Stimulated activated CD8-positive, alpha-beta memory T cell treated with anti-CD3 and anti-CD28 coated beads, Interleukin-4, amount 100 ng/mL, for 1 hour (primary cell): ENCODE measurements at places on chromosomes 11 and 22.

DNA sequence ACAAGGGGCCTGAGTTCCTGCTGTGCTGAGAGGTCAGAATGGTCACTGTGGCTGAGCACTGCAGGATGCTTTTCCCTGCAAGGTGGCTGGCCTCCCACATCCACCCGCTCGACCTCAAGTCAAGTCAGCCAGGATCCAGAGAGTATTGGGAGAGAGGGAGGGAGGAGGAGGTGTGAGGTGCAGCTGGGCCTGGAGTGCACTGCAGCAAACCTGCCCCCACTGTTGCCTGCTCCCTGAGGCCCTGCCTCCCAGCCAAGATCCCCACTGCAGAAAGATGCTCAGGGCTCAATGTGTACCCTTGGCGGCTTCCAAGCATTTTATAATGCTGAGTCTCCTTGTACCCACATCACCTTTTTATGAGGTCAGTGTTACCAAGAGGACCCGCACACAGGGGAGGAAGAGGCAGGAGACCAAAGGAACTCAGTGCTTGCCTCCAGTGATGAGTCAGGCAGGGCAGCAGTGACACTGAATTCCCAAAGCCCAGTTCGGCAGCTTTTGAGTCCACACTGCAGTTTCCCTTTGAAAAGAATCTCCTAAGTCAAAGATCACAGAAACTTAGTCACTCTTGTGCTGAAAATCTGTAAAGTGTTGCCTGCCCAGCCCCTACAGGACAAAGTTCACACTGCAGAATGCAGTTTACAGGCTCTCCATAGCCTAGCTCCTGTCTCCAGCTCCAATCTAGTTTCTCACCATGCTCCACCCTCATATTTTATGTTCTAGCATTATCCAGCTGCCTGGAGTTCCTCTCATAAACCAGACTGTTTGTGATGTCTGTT, 3.1 kb downstream of the ENDOD1 start:
- DNase-seq: no peak

- no peak for DNase-seq
Measured at GRCh38 chr11:10499874-10500601, 40.9 kb downstream of the RNF141 start.

- no peak for DNase-seq
Measured at GRCh38 chr22:44098966-44099530, 74.9 kb downstream of the PARVB start.

DNA sequence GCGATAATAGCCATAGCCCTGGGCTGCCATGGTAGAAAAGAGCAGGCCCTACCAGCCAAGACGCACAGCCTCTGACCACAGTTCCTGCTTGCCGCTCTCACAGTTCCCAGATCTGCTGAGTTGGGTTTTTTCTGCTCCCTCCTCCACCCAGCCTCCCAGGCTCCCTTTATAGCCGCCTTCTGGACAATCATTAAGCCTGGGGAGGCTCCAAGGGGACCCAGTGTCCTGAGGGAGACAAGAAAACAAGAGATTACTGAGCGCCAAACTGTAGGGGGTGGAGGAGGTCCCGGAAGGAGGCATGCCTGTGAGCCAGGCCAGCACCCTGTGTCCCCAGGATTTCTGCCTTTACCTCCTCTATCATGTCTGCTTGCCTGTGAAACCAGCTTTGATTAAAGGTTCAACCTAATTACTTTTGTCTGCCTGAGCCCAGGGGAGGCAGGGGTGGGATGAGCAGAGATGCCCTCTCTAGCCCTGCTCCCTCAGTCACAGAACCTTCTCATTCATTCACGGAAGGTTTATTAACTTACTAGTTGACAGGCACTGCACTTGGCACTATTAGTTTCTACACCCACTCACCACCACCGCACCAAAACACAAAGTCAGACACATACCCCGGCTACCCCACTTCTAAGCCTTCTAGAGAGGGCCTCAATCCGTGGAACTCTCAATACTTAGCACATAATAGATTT, 1.2 kb downstream of the SLC37A4 start:
- no peak for DNase-seq

GRCh38 chr11:62602141-62603071, 741 bp upstream of the MTA2 start:
- no peak for DNase-seq

GRCh38 chr11:620201-620600, 4.5 kb upstream of the IRF7 start:
- DNase-seq: no peak

DNA sequence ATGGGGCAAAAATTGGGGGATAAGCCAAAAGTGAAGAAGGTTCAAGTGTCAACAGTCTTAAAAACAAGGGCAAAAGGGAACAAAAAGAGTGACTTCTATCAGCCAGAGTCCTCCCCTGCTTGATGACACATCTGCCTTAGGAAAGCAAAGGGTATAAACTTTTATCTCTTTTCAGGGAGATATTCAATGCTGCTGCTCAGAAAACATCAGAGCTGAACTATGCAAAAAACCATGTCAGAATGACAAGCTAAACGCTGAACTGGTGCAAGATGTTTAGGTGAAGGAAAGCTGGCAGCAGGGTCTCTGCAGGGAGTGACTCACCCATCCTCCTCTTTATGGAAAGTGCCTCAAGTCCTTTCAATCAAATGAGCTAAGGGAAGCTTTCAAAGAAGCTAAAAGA, 24.7 kb downstream of the ALG9 start:
- no peak for DNase-seq

GRCh38 chr11:111310088-111310487, 11.7 kb downstream of the POU2AF3 start:
- no peak for DNase-seq

DNA sequence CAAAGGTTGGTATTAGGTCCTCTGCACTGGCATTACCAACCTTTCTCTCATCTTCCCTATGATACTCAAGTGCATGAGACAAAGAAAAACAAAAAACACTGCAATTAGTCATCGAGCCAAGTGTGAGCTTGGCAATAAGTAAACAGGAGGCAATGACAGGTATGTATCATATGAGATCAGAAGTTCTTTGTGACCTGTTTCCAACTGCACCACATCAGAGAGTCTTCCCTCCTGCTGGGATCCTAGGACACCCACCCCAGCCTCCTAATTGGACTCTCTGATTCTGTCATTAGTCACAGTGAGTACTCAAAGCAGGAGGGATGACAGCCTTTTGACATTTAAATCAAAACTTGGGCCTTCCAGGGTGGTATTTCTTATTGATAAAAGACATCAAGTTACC, 7.8 kb upstream of the JAML start:
- DNase-seq: no peak

DNA sequence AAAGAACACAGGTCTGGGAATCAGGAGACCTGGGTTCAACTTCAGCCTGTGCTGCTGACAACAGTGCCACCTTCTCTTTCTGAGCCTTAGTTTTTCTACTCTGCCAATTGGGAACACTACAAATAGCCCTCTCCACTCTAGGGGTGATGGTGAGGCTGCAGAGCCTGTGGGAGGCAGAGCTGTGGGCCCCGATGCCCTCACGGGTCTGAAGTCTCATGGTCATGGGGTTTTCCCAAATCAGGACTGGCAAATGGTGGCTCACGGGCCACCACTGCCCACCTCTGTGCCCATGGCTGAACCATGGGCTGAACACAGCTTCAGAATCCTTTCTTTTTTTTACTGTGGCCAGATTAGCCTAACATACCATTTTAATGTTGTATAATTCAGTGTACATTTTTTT, 19.8 kb downstream of the SYNGR1 start:
- no peak for DNase-seq

- DNase-seq: no peak
Measured at GRCh38 chr22:17272511-17272991, 53.3 kb upstream of the ADA2 start.

- DNase-seq: no peak
Measured at GRCh38 chr22:49354516-49355210, 473.0 kb downstream of the BRD1 start.

- no peak for DNase-seq
Measured at GRCh38 chr11:132852361-132852760, 679.9 kb downstream of the OPCML start.

DNA sequence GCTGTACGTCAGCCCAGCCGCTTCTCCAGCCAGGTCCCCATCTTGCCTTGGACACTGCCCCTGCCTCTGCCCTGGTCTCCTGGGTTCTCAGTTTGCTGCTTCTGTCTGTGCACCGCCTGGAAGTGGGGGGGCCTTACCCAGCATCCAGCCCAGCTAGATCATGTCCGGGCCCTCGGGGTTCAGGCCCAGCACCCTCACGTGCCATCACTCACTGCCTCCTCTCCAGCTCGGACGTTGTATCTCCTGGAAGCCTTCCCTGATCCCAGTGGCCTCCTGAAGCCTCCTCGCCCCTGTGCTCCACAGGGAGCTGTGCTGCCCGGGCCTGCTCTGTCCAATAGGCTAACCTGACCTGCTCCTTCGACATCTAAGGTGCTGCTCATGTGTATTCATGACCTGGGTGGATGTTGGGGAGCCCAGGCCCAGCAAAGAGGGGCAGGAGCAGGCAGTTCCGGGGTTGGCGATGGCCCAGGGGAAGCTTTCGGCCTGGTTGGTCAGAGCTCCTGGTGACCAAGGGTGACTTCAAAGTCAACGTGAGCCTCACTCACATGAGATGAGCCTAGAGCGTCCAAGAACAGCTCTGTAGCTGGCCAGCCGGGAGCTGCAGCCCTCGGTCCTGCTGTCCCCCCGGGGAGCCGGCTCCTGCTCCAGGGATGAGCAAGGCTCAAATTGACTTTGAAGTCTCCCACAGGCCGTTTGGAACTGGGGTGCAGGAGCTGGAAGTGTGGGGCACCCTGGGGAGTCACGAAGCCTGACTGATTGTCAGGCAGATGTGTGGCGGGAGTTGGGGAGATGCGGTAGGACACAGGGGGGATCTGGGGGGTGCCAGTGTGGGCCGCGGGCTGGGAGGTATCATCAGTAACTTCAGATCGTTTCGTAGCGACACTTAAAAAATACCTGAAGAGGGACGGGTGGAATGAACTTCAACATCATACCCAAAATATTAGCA, 5.2 kb upstream of the ASCL2 start:
- no peak for DNase-seq

GRCh38 chr11:17696741-17697140, 22.6 kb upstream of the MYOD1 start:
- DNase-seq: no peak

GRCh38 chr22:40955571-40955970, 4.4 kb downstream of the RBX1 start:
- DNase-seq: no peak

GRCh38 chr11:65774525-65775306, 6.1 kb downstream of the AP5B1 start:
- no peak for DNase-seq

DNA sequence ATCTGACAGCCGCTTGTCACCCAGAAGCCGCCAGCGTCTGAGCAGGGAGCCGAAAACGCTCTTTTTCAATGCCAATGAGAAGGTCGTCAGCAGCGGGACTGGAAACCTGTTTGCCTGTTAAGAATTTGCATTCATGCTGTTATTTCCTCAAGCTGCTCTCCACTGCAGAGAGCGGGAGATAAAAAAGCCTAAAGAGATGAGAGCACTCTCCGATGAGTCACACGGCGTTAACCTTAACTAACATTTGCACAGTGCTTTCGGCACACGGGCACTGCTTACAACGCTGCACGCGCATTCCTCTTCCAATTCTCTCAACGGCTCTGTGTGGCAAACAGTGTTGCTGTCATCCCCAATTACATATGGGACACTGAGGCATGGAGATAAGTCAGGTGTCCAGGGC, 40.0 kb upstream of the RTL6 start:
- DNase-seq: no peak

DNA sequence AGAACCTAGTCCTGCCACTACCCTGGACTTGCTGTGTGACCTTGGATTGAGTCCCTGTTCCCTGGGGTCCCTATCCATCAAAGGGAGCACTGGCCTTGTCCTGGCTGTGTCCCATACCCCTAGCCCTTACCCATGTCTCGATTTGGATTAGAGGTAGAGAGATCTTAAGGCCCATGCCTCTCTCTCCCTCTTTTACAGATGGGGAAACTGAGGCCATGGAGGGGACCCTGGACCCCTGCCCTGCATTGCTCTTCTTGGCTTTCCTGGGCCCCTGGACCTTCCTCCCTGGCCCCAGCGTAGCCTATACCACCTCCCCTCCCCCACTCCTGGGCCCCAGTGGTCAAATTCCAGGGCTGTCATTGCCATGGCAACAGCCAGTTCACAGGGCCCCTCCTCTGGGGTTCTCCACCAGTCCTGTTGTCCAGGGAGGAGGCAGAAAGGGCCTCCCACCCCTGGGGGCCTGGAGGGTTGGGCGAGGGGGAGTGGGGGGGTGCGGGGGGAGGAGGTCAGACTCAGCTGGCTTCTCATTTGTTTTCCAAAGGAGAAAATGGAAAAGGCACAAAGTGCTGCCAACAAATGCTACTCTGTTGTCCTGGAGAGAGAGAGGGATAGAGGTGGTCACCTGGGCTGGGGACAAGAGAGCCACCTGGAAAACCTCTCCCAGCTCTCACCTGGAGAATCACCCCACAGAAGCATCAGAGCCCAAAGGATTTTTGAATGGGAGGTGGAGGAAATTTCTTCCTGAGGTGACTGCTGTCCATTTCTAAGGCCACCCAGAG, 23.3 kb downstream of the ARHGEF17 start:
- no peak for DNase-seq

- no peak for DNase-seq
Measured at GRCh38 chr11:17986007-17986710, 26.7 kb downstream of the SERGEF start.

GRCh38 chr11:74008373-74009229, at the start of gene UCP3:
Gene UCP3, minus strand, starts transcription at chr11:74009085. Its CDS starts 2,043 bp downstream, at chr11:74007042.
- DNase-seq: no peak

DNA sequence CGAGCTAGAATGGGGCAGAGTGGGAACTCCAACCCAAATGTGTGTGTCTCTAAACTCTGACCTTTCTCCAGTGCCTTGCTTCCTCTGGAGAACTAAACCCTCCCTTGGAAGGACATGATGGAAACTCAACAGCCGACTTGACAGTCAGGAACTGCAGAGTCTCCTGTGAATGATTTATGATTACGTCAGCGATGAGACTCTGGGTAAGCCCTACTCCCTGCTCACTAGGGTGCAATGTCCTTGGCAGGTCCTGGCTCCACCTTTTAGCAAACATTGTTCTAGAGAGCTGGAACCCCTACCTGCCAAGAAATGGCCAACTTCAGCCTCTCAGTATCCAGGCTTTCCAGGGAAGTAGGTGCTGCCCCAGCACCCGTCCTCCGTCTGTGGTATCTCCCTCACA, 96.1 kb upstream of the CD82 start:
- DNase-seq: no peak

DNA sequence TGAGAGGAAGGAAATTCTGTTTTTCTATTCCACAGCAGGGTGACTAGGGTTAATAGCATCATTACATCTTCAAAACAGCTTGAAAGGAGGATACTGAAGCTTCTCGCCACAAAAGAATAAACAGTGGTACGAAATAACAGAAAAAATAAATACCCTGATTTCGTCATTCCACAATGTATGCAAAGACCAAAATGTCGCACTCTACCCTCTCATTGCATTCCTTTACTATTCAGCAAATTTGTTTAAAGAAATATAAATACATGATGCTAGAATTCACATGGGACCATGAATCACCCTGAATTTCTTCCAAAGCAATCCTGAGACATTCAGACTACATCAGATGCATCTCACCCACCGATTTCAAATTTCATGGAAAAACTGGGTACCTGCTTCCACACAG, 112.3 kb upstream of the TOP3B start:
- no peak for DNase-seq
